ENCODE measurements at places on chromosomes 5 and 9. TPM values are rescaled to one million over a fixed set of nuclear protein-coding genes. Genes with fewer than 3 reads are reported as not detected.

GABRA1 gene
- not detected for total RNA-seq

SLCO6A1 gene
- total RNA-seq = not detected

SNCB gene
- not detected for total RNA-seq

CDH9 gene
- total RNA-seq = not detected

SLC4A9 gene
- total RNA-seq = not detected

MORN5 gene
- total RNA-seq = not detected

INSL6 gene
- not detected for total RNA-seq

DEPDC1B gene
- 17.3 TPM for total RNA-seq

GLE1 gene
- total RNA-seq = 17.2 TPM

RXRA gene
- total RNA-seq = 9.4 TPM

LHX2 gene
- total RNA-seq = not detected

CTXN3 gene
- total RNA-seq = under 0.01 TPM

ISL1 gene
- total RNA-seq = 0.76 TPM
